ENCODE measurements at places on chromosomes 1 and 21. TPM values are rescaled to one million over a fixed set of nuclear protein-coding genes. Genes with fewer than 3 reads are reported as not detected.

DNA sequence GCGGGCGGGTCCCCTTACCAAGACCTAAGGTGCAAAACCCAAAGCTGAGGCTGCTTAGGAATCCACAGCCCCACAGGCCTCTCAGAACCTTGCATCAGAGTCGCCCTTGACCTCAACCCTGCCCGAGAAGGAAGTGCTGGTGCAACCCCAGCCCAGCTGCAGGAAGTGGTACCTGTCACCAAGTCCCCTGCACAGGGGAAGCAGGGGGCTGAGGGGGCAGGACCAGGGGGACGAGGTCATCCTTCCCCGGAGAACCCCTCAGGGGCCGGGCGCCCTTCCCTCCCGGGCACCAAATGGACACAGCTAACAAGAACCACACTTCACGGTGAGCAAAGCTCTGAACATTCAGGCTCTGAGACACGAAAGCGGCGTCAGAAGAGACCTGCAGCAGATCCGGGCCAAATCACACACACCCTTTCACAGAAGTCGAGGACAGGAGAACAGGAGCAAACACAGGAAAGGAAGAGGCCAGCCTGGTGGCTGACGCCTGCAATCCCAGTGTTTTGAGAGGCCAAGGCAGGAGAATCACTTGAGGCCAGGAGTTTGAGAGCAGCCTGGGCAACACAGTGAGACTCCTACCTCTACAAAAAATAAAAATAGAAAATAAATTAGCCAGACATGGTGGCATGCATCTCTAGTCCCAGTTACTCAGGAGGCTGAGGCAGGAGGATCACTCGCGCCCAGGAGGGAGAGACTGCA is 6.4 kb downstream of the ITGB2 start:
- no peak for DNase-seq

DAB1 gene
- 26.6 TPM for total RNA-seq

NBPF4 gene
- not detected for total RNA-seq

DNA sequence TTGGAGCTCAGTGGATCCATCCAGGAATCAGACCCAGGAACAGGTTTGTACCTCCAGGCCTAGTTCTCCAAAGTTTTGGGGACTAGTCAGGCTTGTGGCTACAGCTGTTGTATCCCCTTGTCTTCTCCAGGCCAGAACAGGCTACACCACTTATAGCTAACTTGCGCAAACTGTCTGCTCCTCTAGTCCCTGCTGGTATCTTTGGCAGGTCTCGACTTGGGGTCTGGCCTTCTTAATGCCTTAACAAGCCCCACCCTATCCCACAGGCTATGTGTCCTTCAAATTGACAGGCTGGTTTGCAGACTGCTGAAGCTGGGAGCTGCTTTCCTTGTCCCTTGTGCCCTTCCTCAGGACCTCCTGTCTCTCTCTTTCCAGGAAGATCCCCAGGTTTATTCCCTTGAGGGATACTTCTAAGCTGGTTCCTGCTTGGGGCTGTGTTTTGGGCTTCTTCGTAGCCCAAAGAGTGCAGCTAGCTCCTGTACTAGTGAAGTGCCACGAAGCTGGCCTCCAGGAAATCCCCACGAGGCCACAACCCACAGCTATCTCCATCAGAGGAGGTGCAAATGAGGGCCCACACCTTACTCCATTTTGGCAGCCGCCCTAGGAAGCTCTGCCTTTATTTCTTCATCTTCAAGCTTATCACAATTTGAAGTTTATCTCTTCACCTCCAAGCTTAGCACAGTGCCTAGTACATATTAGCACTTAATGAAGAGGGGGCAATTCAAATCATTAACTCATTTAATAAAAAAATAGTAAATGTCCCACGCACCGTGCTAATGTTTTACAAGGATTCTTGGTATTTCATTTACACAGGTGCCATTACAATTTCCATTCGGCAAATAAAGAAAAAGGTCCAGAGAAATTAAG is 683 bp upstream of the DMAP1 start:
- no peak for DNase-seq

DNA sequence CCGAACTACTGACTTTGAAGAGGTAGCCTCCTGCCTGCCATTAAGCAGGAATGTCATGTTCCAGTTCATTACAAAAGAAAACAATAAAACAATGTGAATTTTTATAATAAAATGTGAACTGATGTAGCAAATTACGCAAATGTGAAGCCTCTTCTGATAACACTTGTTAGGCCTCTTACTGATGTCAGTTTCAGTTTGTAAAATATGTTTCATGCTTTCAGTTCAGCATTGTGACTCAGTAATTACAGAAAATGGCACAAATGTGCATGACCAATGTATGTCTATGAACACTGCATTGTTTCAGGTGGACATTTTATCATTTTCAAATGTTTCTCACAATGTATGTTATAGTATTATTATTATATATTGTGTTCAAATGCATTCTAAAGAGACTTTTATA is 159.8 kb upstream of the SGIP1 start:
- peak; percentile 40 for DNase-seq

KCNK2 gene
- total RNA-seq, result not detected

- peak; percentile 51 for DNase-seq
Measured at GRCh38 chr1:70042090-70042731, 163.2 kb downstream of the LRRC40 start.

Data from cardiac muscle cell (in vitro differentiated cells and primary cell).